ENCODE measurements at places on chromosomes 12 and 14.
A peak's percentile ranks its signal among the peaks of the same experiment; 100 is the strongest.

- no peak for DNase-seq
These were observed 16.2 kb downstream of the PYGL start for GRCh38 chr14:50928002-50928635.

- DNase-seq = no peak
These were observed 186.3 kb downstream of the DACT1 start for GRCh38 chr14:58824106-58824505.

GRCh38 chr14:100191584-100192249, 32.3 kb upstream of the DEGS2 start:
- DNase-seq = no peak

GRCh38 chr14:81402123-81402495, 2.0 kb upstream of the STON2 start:
- DNase-seq = no peak

GRCh38 chr14:99268810-99269707, 2.9 kb downstream of the BCL11B start:
- DNase-seq = no peak

- DNase-seq = no peak
These were observed 122.4 kb downstream of the TSPAN9 start for GRCh38 chr12:3199551-3200031.

DNA sequence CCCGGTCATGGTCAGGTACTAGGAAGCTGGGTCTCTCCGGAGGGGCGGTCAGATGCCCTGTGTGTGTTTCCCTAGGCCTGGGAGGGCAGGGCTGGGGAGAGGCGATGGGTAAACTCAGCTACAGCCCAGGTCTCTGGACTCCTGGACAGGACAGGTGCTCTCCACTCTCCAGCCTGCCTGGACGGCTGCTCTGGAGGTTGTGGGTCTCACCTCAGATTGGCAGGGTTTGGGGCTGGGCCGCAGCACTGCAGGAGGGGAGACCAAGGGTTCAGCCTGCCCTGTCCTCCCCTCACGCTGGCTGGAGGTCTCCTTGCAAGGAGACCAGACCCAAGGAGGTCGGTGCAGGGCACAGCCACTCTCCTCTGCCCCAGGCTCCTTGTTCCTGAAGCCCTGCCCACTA, 7.8 kb downstream of the KRT80 start:
- no peak for DNase-seq

- DNase-seq = no peak
These were observed 754.3 kb upstream of the TBX3 start for GRCh38 chr12:115438314-115438713.

DNA sequence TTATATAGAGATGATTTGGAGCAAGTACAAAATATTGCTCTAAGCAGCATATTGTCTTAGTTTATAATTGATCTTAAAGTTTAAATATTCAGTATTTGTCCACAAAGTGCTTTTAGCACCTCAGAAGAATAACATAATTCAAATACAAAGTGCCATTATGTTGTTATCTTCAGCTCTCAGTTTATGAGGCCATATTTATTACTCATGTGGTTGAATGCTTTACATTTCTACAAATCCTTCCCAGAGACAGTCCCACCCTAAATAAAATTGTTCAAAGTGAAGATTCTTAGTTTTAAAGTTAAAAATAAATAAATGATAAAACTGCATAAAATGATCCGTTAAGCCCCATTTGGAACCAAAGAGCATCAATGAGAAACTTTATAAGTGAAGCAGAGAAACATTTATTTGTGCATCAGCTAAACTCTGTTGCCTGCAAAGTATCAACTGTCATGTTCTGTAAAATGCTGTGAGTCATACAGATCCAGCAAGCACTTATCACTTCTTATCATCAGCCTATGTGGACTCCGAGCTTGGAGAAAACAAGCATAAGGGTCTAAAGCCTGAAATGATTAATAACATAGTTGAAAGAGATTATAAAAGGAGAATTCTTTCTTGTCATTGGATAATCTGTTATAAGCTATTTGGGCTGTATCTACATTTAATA, 218.9 kb downstream of the ADAMTS20 start:
- DNase-seq = no peak

DNA sequence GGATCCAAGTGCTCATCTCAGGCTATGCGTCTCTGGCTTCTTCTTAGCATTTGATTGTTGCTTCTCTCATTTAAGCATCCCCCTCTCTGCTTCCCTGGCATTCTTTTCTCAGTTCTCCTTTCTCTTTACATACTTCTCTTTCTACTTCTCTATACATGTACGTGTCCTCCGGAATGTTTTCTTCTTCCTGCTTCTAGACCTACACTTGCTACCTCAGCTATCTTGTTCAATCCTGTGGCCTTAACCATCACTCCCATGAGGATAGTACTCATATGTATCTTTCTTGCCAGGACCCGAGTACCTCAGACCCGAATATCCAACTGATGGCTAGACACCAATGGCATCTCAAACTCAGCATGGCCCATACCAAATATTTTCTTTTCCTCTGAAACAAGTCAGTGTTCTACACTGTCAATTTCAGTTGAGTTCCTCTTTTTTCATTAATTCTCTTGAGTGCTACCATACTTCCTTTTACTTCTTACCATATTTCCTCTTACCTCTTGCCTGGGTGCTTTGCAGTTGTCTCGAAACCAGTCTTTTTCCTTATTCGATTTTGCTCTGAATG, 115.1 kb upstream of the SLC38A2 start:
- DNase-seq = no peak

GRCh38 chr12:89907659-89908058, 199.0 kb upstream of the ATP2B1 start:
- no peak for DNase-seq

DNA sequence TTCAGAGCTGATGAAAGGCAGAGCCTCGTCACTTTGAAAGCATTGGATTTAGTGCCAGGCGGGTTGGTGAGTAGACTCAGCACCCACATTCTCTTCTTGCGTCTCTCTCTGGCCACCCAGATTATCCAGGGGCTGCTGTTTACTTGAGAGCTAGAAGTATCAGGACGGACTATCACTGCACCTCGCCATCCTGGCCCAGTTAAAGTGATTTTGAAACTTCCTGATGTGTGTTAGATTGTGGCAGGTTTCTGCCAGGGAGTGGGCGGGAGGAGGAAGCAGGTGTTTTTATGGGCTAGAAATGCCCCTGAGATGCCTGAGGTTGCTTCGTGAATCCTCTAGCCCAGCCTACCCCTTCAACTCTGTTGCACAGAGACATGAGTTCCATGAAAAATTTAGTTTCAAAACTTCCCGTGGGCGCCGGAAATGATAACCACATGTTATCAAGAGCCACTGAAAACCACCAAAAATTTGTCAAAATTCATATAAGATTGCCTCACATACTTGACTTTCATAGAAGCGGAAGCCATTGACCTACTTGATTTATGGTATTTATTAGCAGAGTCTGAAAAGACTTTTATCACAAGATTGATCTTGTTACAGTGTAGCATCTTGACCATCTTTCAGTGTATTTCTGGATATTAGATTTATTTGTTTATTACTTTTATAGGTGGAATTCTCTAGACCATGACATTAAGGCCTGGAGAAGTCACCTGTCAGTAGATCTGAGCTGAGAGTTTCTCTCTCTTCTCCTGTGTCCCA, 466.0 kb downstream of the RAD51B start:
- DNase-seq = peak; percentile 31

- no peak for DNase-seq
These were observed 60.4 kb upstream of the SEL1L start for GRCh38 chr14:81594012-81594411.

GRCh38 chr12:64232196-64232595, 10.1 kb upstream of the KICS2 start:
- no peak for DNase-seq

DNA sequence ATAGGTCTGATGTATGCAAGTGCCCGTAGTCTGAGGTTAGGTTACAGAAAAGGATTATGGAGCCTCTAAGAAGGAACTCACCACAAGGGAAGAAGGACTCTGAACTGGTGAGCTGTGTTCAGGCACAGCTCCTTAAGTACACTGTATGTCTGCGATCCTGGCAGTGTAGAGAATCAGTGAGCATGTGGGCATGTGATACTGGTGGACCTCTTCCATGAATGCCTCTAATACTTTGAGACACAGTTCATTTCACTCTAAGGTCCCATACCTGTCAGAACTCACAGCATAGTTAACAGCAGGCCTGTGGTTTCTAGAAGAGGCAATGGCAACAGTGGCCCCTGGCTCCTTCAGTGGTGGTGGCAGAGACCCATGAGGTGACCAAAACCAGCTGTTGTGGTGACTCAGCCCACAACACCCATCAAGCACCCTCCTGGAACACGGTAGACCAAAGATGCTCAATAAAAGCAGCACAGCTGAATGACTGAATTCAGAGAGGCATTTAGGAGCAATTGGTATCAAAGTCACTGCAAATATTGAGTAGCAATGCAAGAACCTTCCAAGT, 6.9 kb upstream of the OR6J1 start:
- DNase-seq = no peak

DNA sequence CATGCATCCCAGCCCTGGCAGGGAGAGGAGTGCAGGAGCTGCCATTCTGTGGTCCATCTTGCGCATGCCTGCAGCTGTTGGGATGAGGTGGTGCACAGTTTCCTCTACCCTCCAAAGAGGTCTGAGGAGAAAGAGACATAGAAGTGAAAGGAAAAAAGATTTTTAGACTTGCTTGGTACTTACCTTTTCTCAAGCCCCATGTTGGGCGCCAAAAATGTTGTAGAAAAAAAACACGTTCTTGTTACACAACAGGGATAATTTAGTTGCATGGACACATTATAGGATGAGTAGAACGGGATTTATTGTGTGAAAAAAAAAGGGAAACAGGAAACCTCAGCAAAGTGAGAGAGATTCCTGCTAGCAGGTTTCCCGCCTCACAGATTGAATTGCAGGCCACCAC, 244.4 kb upstream of the GARIN2 start:
- no peak for DNase-seq

DNA sequence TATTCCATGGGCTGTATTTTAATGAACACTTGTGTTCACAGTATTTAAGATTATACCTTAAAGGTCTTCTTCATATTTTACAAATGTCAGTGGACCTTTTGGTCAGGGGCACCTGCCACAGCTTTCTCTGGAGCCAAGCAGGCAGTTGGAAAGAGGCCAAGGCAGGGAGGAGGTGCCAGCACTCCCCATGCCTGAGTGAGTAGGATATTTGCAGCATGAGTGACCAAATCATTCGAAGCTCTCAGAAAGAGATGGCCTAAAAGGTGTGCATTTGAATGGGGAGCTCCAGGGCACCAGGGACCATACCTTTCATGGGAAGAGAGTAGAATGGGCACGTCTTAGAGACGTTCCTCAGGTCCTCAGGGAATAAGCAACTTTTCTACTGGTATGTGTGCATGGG, 121.6 kb downstream of the GPR135 start:
- no peak for DNase-seq

GRCh38 chr12:27583057-27583797, 59.2 kb downstream of the PPFIBP1 start:
- DNase-seq = no peak

- DNase-seq = no peak
These were observed 227.7 kb upstream of the TMEM260 start for GRCh38 chr14:56351861-56352260.

DNA sequence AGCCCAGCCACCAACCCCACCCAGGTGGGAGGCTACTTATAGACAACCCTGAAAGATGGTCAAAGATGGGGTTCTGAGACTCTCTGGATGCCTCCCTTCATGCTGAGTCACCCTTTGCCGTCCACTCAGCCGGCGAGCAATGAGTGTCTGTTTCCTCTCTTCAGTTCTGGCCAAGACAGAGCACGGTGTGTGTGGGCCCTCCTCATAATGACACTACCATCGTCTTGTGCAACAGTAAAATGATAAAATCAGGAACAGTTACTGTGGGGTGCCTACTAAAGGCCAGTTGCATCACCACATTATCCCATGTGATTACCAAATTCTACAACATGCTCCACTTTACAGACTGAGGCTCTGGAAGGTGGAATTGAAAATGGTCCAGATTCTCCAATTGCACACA, 7.0 kb upstream of the BDKRB1 start:
- DNase-seq = no peak

GRCh38 chr12:48185181-48185919, 1.9 kb downstream of the CCDC184 start:
- no peak for DNase-seq

- DNase-seq = no peak
These were observed 776 bp upstream of the RIN3 start for GRCh38 chr14:92512807-92513203.

GRCh38 chr12:66080791-66081190, 49.8 kb downstream of the LLPH start:
- DNase-seq = no peak

DNA sequence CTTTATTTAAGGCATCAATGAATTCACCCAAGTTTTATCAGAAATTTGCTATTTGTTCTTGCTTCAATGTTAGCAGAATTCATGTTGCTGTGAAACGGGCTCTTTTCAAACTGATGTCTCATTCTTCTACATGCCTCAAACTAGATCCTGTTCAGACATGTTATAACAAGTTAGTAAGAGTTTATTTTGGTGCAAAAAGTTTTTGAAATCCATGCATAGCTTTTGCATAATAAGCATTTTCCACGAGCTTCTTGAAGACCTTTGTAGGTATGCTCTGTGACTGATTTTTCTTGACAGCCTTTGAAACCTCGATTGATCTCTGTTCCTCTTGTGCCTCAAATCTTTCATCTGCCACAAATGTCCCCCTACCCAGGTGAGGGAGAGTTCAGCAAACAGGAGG, 275.2 kb downstream of the FOXN3 start:
- DNase-seq = no peak

- no peak for DNase-seq
These were observed 14.2 kb upstream of the RNU6-8 start for GRCh38 chr14:32217301-32217700.

DNA sequence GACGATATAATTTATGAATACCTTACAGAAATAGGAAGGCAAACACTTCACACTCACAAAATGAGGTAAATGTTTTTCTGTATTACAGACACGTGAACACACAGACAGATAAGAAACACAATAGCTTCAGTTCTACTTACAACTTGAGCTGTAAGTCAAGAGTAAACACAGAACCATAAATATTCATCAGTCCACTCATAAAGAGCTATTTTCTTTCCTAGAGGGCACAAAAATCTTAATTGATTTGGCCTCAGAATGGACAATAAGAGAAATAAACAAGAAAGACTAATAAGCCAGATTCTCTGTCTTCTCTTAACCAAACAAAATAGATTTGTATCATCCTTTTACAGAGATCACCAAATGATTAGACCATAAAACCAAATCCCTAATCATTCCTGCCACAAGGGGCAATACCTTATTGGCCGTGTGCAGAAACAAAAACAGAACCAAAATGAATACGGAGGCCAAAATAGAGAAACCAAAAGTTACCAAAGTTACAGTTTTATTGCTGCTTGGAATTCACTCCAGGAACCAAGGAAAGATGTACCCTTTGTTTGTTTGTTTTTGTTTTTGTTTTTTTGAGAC, 38.1 kb upstream of the GARIN2 start:
- no peak for DNase-seq

- DNase-seq = no peak
These were observed 597 bp upstream of the GLTP start for GRCh38 chr12:109880938-109881337.

GRCh38 chr12:116037941-116038837, 239.3 kb downstream of the MED13L start:
- no peak for DNase-seq

DNA sequence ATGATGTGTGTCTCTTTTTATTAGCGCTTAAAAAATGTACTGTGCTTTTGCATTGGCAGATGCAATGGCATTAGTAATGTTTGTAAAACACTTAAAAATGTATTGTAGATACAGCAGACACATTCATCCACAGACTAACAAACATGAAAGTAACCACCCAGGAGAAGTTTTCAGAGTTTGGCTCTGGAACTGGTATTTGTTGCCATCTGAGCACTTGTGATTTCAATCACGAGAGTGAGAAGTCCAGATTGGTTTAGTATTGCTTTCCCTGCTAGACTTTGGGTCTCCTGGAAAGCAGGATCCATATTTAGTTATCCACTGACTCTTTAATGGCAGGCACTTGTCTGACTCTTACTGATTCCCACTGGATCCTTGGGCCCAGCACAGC, 13.2 kb downstream of the RASSF8 start:
- no peak for DNase-seq

Data from activated T-helper 2 cell treated with anti-CD3 and anti-CD28 coated beads, Interferon-gamma antibody, Interleukin-2, Interleukin-4, amounts not matched to agents 10 μg/mL and 5 μg/mL and 100 μg/mL, durations not matched to agents 14 hours and 24 hours and 36 hours (primary cell).